ENCODE measurements at places on chromosomes 7 and 10.
A peak's percentile ranks its signal among the peaks of the same experiment; 100 is the strongest.

GRCh38 chr7:128209229-128210035 is 31.6 kb upstream of the LEP start:
- no peak overlapping the region for H3K27ac ChIP-seq
- H3K4me1 ChIP-seq, result peaks cover 2% of the 10 kb centered on the region
- peaks cover 18% of the 10 kb centered on the region for H3K27me3 ChIP-seq
- no peaks in the 10 kb centered on the region for H3K36me3 ChIP-seq

- no peak for DNase-seq
- no peak overlapping the region for H3K4me3 ChIP-seq
- H3K36me3 ChIP-seq, result no peaks in the 10 kb centered on the region
- peaks cover 9% of the 10 kb centered on the region for H3K27me3 ChIP-seq
Measured at GRCh38 chr7:134718211-134718875, 61.1 kb upstream of the CALD1 start.

DNA sequence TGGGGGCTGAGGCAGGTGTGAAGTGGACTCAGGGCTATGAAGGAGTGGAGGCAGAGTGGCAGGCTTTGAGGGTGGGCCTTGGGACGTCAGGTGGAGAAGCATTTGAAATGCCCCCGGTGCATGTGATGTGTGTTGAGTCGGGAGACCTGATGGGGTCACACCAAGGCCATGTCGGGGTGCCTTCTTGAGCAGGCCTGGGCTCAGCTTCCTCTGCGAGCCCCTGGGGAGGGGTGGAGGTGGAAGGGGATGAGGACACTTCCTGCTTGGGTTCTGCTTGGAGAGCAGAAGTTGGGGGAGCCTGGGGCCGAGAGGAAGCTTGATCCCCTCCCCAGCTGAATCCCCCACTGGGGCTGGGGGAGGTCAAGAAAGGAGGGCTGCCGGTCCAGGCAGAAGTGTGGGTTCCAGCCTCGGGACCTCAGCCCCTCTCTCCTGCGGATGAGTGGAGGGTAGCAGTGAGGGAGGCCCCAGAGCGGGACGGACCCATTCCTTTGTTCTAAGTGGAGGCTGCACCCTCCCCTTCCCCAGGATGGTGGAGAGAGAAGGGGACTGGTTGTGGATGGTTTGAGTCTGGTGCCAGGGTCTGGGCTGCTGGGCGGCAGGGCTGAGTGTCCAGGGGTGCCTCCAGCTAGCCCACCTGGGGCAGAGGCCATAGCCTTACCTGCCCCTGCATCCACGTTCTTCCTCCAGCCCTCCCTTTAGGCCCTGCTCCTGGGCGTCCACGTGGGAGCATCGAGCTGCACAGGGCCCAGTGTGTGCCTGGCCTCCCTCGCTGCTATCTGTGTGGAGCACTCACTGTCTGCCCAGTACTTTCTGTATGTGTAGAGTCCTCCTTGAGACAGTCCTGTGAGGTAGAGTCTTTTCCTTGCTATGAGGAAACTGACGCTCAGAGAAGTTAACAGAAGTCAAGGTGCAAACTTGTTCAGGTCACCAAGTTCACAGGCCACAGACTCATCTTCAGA is 36.7 kb downstream of the PRF1 start:
- no peak for DNase-seq
- no peaks in the 10 kb centered on the region for H3K27me3 ChIP-seq
- peaks cover 3% of the 10 kb centered on the region for H3K36me3 ChIP-seq
- peak overlapping the region; percentile 80 for H3K27ac ChIP-seq

DNA sequence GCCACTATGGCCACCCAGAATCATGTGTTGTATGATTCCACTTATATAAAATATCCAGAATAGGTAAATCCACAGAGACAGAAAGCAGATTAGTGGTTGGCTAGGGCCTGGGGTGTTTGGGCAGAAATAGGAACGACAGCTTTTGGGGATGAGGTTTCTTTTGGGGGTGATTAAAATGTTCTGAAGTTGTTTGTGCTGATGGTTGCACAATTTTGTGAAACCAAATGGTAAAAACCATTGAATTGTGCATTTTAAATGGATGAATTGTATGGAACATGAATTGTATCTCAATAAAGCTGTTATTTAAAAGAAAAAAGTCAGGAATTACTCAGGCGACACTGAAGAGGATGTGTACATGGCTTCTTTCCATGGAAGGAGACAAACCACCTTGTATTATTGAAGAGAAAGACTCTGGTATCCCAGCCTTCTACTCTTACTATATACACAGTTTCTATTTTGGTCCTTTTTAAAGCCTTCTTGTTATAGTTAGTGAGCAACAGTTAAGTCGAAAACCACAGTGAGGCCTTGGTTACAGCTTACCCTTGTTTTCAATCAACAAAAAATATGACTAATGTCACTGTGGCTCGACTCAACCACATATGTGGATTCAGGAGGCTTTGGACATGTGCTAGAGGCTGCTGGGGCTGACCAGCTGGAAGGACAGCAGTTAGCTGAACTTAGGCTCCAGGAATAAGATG is 57.1 kb upstream of the KMT2E start:
- H3K4me3 ChIP-seq, result peak overlapping the region; percentile 33
- no peaks in the 10 kb centered on the region for H3K27me3 ChIP-seq
- peak; percentile 19 for DNase-seq
- H3K4me1 ChIP-seq, result peaks cover 18% of the 10 kb centered on the region
- H3K27ac ChIP-seq, result peak overlapping the region; percentile 98

- no peaks in the 10 kb centered on the region for H3K4me1 ChIP-seq
- H3K27ac ChIP-seq, result no peak overlapping the region
- no peaks in the 10 kb centered on the region for H3K36me3 ChIP-seq
- peaks cover 30% of the 10 kb centered on the region for H3K27me3 ChIP-seq
- no peak for DNase-seq
Measured at GRCh38 chr10:100879741-100880360, 32.9 kb upstream of the SLF2 start.

GRCh38 chr10:24988831-24989640 is 26.9 kb downstream of the ENKUR start:
- no peaks in the 10 kb centered on the region for H3K4me1 ChIP-seq
- H3K36me3 ChIP-seq, result no peaks in the 10 kb centered on the region
- H3K4me3 ChIP-seq, result no peak overlapping the region
- DNase-seq, result no peak
- no peak overlapping the region for H3K27ac ChIP-seq

DNA sequence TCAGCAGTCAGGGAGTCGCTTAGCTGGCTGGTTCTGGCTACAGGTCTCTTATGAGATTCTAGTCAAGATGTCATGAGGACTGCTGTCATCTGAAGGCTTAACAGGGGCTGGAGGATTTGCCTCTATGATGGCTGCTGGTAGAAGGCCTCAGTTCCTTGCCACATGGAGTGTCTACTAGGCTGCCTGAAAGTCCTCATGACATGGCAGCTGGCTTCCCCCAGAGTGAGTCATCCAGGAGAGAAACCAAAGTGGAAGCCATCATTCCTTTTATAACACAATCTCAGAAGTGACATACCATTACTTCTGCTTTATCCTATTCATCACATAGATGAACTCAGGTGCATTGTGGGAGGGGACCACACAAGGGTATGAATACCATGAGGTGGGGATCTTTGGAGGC is 75.1 kb downstream of the EXOC6 start:
- H3K4me1 ChIP-seq, result no peaks in the 10 kb centered on the region
- H3K27ac ChIP-seq, result no peak overlapping the region
- no peak for DNase-seq
- H3K36me3 ChIP-seq, result peaks cover 4% of the 10 kb centered on the region
- no peak overlapping the region for H3K4me3 ChIP-seq
- no peaks in the 10 kb centered on the region for H3K27me3 ChIP-seq

DNA sequence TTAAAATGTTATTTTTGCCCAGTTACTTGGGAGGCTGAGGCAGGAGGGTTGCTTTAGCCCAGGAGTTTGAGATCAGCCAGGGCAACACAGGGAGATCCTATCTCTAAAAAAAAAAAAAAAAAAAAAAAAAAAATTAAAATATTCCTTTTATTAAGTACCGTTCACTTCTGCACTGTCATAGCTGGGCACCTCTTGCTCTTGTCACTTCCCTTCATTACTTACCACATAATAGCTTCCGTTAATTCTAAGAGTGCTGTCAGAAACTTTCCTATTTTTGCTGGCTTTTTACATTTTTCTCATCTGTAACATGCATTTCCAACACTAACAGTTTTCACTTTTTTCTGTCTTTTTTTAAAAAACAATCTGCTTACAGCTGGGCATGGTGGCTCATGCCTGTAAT is 132.9 kb downstream of the PIP4K2A start:
- peaks cover 36% of the 10 kb centered on the region for H3K4me1 ChIP-seq
- peaks cover 79% of the 10 kb centered on the region for H3K36me3 ChIP-seq
- DNase-seq, result no peak
- peak overlapping the region; percentile 75 for H3K27ac ChIP-seq

DNA sequence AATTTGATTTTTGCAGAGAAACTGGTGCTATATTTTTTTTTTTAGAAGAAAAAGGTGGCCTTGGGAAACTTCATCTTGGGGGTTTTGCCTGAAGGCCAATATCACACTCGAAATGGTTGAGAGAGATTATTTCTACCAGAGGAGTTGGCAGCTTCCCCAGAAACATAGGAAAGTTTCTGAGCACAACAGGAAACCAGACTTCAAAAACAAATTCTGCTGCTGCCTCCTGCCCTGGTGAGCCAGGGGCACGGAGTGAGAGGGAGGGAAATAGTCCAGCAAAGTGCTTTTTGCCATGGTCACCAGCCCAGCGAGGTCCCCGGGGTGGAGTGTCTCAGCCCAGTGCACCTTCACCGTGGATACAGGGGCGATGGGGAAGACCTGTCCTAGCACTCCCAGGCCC is 61.1 kb downstream of the FOXI2 start:
- no peak overlapping the region for H3K4me3 ChIP-seq
- DNase-seq, result no peak
- peaks cover 24% of the 10 kb centered on the region for H3K27me3 ChIP-seq
- H3K27ac ChIP-seq, result no peak overlapping the region
- H3K36me3 ChIP-seq, result no peaks in the 10 kb centered on the region

DNA sequence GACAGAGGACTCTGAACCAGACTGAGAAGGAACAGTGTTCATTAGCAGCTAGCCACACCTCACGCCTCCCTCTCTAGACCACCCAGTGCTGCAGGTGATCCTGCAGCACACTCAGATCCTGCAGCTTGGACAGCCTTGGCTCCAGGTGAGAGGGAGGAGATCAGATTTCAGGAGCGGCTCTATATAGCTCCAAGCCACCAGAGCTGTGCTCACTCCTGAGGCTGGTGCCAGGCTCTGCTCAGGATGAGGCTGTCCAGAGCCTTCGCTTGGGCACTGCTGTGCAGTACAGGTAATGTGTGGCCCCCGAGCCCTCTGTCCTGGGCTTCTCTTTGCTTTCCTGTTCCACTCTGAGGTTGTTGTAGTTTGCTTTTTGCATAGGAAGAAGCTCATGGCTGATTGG is 42.4 kb downstream of the C10orf120 start:
- no peaks in the 10 kb centered on the region for H3K36me3 ChIP-seq
- H3K27me3 ChIP-seq, result peaks cover 28% of the 10 kb centered on the region
- H3K27ac ChIP-seq, result no peak overlapping the region
- H3K4me1 ChIP-seq, result no peaks in the 10 kb centered on the region
- no peak overlapping the region for H3K4me3 ChIP-seq

- peaks cover 5% of the 10 kb centered on the region for H3K36me3 ChIP-seq
- no peak for DNase-seq
- H3K4me3 ChIP-seq, result peak overlapping the region; percentile 21
- peaks cover 32% of the 10 kb centered on the region for H3K4me1 ChIP-seq
- no peaks in the 10 kb centered on the region for H3K27me3 ChIP-seq
Measured at GRCh38 chr10:59872892-59873463, 33.4 kb downstream of the CCDC6 start.

DNA sequence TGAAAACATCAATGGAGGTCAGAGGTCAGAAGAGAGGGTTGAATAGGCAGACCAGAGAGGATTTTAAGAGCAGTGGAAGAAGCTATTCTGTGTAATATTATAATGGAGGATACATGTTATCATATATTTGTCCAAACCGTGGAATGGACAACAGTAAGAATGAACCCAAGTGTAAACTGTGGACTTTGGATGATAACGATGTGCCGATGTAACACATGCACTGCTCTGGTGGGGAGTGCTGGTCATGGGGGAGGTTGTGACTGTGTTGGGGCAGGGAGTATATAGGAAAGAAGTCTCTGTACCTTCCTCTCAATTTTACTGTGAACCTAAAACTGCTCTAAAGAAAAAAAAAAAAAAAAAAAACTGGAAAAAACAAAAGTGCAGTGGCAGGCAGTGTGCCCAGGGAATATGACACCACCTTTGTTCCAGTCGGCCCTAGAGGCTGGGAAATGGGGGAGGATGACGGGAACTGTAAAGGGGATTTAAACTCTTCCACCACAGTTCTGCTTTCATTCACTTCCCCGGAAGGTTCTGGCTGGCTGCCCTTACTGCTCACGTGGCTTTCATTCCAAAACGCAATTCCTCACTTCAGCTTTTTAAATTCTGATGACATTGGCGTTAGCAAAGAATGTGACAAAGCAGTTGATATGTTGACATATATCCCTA is 113.7 kb upstream of the ANKRD1 start:
- no peaks in the 10 kb centered on the region for H3K27me3 ChIP-seq
- no peaks in the 10 kb centered on the region for H3K36me3 ChIP-seq

- no peaks in the 10 kb centered on the region for H3K4me1 ChIP-seq
- H3K27ac ChIP-seq, result no peak overlapping the region
- DNase-seq, result no peak
- H3K4me3 ChIP-seq, result no peak overlapping the region
- no peaks in the 10 kb centered on the region for H3K36me3 ChIP-seq
Measured at GRCh38 chr10:56348101-56348500, 13.0 kb downstream of the ZWINT start.

GRCh38 chr7:95011146-95011928 is 103.9 kb downstream of the PPP1R9A start:
- no peak for DNase-seq
- no peaks in the 10 kb centered on the region for H3K36me3 ChIP-seq
- no peaks in the 10 kb centered on the region for H3K4me1 ChIP-seq
- no peaks in the 10 kb centered on the region for H3K27me3 ChIP-seq
- no peak overlapping the region for H3K4me3 ChIP-seq

DNA sequence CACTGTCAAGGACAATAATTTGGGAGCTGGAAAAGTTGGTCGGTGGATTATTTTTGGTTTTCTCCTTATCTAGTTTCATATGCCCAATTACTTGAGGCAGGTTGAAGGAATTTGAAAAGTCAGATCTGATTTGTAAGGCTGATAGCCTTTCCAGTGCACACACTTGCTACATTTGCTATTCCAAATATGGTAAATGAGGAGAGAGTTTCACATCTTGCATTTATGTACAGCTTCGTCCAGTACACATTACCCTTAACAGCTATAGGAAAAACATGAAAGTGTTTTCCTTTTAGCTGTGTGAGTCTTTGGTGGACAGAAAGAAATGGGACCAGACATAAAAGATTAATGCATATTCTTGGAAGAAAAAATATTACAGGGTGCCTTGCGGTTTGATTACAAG is 201.8 kb downstream of the CELF2 start:
- DNase-seq, result no peak
- peaks cover 86% of the 10 kb centered on the region for H3K4me1 ChIP-seq
- peaks cover 95% of the 10 kb centered on the region for H3K36me3 ChIP-seq

GRCh38 chr10:35520996-35521395 is 84.1 kb upstream of the GJD4 start:
- no peak for DNase-seq
- H3K27ac ChIP-seq, result no peak overlapping the region
- H3K4me1 ChIP-seq, result peaks cover 2% of the 10 kb centered on the region
- H3K27me3 ChIP-seq, result no peaks in the 10 kb centered on the region
- H3K4me3 ChIP-seq, result no peak overlapping the region
- peaks cover 3% of the 10 kb centered on the region for H3K36me3 ChIP-seq

GRCh38 chr7:4281231-4281993 is 400.7 kb upstream of the FOXK1 start:
- H3K4me1 ChIP-seq, result no peaks in the 10 kb centered on the region
- no peak for DNase-seq
- peaks cover 4% of the 10 kb centered on the region for H3K27me3 ChIP-seq
- no peak overlapping the region for H3K4me3 ChIP-seq

GRCh38 chr10:85464336-85464735 is 902.3 kb downstream of the GRID1 start:
- peak overlapping the region; percentile 27 for H3K27ac ChIP-seq
- H3K4me1 ChIP-seq, result no peaks in the 10 kb centered on the region
- H3K4me3 ChIP-seq, result no peak overlapping the region
- H3K36me3 ChIP-seq, result no peaks in the 10 kb centered on the region
